Body of pancreas (tissue), 4 donors: ENCODE measurements at places on chromosomes 5 and 9. TPM values are rescaled to one million over a fixed set of nuclear protein-coding genes. Genes with fewer than 3 reads are reported as not detected.

GRCh38 chr9:95084254-95084934 is 233.1 kb downstream of the FANCC start:
- DNase-seq: no peak

GRCh38 chr9:130896233-130897014 is at the start of gene QRFP:
QRFP (minus strand) TSS chr9:130896812; CDS start chr9:130893838, 2,974 bp downstream.
- no peak for DNase-seq

DNA sequence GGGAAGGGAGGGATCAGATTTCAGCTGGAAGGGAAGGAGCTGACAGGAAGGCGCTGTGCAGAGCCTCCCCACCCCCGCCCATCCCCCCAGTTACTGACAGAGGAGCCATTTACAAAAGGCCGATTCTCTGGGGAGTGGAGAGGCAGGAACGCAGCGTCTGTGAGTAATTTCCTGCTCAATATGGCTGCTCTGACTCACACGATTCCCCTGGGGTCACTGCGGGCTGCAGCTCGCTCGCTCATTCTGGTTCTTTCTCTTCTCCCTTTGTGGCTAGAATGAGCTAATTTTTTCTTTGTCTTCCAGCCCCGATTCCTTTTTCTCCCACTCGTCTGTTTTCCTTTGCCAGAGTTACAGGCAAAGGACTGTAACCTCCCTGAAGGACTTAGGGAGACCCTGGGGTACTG is 28.8 kb downstream of the PTPA start:
- peak; percentile 92 for DNase-seq

The MEF2C gene
- 7.0 TPM for total RNA-seq

The TMC1 gene
- total RNA-seq: not detected

The ZDHHC21 gene
- 67.6 TPM for total RNA-seq
